ENCODE measurements at places on chromosomes 1 and 21.

GRCh38 chr1:46467183-46467504 is 22.5 kb upstream of the DMBX1 start:
- no peak for DNase-seq

- DNase-seq = no peak
These were observed 29.3 kb downstream of the RSPH1 start for GRCh38 chr21:42466700-42467099.

GRCh38 chr1:193909406-193910082 is 723.1 kb upstream of the B3GALT2 start:
- no peak for DNase-seq

- no peak for DNase-seq
These were observed 171.5 kb upstream of the HMCN1 start for GRCh38 chr1:185562461-185563359.

DNA sequence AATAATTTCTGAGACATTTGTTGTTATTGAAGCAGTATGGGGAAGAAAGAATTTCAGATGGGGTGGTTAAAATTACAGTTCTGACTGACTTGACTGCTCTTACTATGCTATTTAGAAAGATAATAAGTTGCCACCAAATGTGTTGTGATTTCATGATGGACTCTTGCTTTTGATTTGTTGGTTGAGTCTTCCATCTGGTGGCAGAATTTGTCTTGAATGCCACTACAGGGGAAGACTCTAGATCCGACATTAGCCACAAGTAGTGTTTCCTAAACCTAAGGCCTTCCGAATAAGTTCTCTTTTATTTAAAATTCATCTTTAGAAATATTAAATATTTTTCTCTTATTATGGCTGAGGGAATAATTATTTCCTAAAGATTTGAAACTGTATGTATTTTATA is 190.9 kb upstream of the ADGRL4 start:
- peak; percentile 19 for DNase-seq

DNA sequence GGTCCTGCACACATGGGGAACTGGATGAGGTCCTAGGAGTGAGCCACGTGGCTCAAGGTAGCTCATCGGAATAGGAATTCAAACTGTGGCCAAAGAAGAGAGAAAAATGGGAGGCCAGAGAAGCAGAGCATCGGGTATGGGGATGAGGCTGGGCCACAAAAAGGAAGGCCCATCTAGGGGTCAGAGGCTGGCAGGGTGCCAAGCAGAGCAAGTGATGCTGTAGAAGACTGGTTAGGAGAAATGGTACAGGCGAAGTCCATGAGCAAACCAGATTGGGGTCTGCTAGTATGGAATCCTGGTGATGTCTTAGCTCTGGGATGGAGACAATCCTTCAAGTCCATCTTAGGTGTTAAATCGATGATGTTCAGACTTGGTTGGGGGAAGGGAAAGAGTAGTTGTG is 68.0 kb downstream of the TEX35 start:
- no peak for DNase-seq

- DNase-seq = no peak
These were observed 12.2 kb downstream of the PFKL start for GRCh38 chr21:44312089-44312488.

DNA sequence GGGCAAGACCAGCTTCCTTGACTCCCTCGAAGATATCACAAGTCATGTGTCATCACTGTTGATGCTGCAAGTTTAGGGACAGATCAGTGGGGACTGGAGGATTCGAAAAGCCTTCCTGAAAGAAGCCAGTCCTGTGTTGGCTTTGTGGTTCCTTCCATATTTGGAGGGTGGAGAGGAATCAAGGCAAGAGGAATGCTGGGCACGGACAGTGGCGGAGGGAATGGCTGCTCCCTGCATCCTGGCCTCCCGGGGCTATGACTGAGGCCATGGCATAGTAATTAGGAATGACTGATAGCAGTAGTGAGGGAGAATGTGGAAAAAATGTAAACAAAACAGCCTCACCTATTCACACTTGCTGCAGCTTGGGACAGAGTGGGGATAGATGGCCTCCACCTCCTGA is 36.4 kb downstream of the VANGL1 start:
- DNase-seq = no peak

DNA sequence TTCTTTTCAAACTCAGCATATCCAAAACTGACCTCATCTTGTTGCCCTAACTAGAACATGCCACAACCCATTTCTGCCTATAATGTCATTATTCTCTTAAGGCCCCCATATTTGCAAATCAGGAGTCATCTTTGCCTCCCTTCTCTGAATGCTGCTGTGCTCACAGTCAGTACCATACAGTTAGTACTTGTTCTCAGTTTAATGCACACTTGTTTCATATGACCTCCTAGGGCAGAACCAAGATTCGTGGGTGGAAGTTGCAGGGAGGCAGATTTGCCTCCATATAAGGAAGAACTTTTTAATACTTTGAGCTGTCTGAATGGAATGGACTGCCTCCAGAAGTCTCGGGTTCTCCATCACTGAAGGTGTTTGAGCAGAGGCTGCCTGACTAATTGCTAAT is 9.2 kb downstream of the CAP1 start:
- DNase-seq = no peak

DNA sequence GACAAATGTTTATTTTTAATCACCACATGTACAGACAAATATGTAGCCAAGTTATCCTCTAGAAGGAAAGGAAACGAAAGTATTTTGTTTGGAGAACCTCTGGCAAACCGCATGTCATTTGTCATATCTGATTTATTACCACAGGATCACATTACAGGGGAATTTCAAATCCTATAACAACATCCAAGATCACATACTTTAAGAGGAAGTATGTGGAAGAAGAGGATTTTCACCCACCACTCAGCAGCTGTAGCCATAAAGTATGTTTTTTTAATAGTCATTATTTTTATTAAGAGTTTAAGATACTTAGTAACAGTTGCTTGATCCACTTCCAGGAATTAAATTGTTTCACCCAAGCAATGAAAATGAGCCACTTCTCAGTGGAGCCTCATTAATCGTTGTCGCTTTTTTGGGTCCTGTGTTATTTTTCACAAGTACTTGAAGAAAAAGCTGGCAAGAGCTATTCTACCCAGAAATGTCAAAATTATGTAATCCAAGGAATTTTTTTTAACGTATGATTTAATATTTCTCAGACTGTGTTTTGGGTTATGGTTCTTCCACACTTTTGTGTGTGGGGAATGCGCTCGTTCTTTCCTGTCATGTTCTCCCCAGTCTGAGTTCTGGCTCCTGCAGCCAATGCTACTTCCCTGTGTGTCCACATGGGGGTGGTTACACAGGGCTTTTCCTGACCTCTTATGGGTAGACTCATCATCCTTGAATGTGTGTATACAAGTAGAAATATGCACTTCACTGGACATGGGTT is 6.9 kb downstream of the SERTAD4 start:
- no peak for DNase-seq

- DNase-seq = no peak
These were observed 84.4 kb downstream of the NIBAN1 start for GRCh38 chr1:184889902-184890301.

- no peak for DNase-seq
These were observed 94.6 kb downstream of the EIF4G3 start for GRCh38 chr1:21082073-21082472.

- DNase-seq = no peak
These were observed 69.9 kb upstream of the PRMT6 start for GRCh38 chr1:106986603-106987002.

DNA sequence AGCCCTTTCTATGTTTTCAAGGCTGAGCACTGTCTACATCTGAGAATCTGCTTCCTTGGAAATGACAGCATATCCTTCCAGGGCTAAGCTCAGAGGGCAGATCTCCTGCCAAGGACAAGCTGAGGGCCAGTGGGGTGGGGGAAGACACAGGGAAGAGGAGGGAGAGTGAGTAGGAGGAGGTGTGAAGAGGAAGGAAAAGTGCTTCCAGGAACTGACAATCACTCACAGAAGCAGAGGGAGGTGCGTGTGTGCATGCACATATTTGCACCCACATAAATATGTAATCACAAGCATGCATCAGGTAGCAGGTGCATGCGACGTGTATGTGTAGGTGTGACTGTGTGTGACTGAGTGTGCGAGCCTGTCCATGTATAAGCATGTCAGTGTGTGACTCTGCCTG is 43.7 kb upstream of the SCMH1 start:
- DNase-seq = no peak

DNA sequence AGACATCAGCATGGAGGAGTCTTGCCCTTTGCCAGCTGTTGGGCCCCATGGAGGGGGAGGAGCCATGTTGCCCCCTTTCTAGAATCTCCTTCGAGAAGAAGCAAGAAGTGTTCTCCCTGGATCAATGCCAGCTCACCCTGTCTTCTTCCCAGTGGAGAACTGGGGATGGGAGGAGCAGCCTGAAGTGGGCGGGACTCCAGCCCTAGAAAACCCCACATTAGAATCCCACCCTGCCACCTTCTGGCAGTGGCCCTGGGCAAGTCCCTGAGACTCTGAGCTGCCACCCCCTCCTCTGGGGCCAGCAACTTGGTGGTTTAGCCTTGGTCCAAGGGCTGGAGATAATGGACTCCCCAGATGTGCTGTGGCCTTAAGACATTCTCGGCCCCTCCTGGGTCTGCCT is 51.7 kb downstream of the PAX7 start:
- no peak for DNase-seq

DNA sequence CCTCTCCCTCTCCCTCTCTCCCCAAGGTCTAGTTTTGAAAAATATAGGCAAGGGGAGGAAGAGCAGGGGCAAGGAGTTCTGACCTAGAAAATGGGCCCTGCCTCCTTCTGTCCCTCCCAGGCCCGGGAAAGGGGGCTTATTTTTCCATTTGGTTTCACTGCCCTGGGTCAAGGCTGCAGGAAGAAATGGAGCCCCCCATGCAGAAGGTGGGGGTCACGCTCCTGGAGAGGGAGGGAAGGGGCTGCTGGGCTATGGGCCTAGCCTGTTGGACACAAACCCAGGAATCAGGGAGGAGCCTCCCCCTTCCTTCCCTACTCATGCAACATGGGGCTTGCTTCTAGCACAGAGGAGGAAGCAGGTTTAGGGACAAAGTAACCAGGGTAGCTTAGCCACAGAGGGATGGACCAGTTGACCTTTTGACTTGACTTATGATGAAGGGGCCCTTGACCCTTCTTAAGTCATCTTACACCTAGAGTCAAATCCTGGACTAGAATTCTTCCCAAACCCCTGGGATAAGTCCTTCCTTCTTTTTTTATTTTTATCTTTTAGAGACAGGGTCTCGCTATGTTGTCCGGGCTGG is 70.4 kb upstream of the SSBP3 start:
- DNase-seq = no peak

DNA sequence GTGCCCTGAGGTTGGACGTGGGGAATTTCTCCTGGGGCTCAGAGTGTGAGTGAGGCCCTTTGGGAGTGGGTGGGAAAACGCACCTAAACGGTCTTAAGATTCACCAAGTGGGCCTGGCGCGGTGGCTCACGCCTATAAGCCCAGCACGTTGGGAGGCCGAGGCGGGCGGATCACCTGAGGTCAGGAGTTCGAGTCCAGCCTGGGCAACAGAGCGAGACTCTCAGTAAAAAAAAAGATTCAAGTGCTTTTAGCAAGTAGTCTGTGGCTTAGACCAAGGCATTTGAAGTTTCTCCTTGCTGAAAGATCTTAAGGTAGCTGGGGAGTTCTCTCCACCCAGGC is 1.4 kb downstream of the RPS8 start:
- DNase-seq = no peak

GRCh38 chr21:32713726-32714125 is 14.1 kb downstream of the SYNJ1 start:
- DNase-seq = no peak
